ENCODE measurements at places on chromosomes 6 and 20.
A peak's percentile ranks its signal among the peaks of the same experiment; 100 is the strongest.

GRCh38 chr6:53344969-53345368 lies 3.8 kb downstream of the ELOVL5 start:
- DNase-seq, result no peak

- peak; percentile 25 for DNase-seq
These were observed 632 bp downstream of the PRKN start for GRCh38 chr6:162726947-162727321.

GRCh38 chr6:75691012-75691411 lies 58.0 kb upstream of the MYO6 start:
- no peak for DNase-seq

GRCh38 chr6:16240589-16241320 lies 2.4 kb downstream of the GMPR start:
- DNase-seq, result no peak

- no peak for DNase-seq
These were observed 12.2 kb upstream of the NRM start for GRCh38 chr6:30703011-30703410.

DNA sequence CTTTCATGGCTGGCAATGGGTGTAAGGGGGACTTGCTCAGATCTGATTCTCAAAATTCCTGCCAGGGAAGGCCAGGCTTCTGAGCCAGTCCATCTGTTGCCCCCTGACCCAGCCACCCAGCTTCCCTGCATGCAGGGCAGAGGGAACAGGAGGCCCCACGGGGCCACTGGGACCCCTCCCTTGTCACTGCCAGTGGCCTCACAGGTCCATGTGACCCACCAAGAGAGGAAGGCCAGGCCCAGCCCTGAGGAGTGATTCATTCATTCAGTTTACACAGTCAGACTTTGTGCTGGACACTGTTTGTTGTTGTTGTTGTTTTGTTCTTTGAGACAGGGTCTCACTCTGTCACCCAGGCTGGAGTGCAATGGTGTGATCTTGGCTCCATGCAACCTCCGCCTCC lies 39.5 kb downstream of the UBE2V1 start:
- DNase-seq, result no peak

GRCh38 chr20:12956303-12956702 lies 52.5 kb upstream of the SPTLC3 start:
- no peak for DNase-seq

- no peak for DNase-seq
These were observed 149.9 kb downstream of the RALGAPA2 start for GRCh38 chr20:20562507-20562906.

DNA sequence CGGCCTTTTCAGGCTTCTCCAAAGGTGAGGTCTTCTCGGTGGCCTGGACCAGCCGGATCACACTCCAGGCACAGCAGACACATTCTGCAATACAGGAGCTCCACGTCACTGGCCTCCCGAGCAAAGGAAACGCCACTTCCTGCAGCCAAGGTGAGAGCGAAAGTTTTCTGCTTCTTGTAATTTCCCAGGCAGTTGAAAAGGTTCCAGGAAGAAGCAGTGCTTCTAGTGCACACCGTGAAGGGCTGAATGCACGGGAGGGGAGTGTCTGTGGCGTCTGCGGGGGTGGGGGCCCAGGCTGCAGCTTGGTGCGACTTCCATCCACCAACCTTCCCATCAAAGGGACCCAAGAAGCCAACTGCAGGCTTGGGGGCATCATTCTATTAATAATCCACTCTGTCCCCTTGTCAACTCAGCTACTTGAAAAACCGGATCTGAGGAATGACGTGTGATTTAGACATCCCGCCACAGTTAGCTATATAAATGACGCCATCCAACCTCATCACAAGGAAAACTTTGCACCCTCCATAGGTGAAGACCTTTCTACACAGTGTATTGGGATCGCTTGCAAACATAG lies 61.1 kb downstream of the NFATC2 start:
- DNase-seq, result no peak

DNA sequence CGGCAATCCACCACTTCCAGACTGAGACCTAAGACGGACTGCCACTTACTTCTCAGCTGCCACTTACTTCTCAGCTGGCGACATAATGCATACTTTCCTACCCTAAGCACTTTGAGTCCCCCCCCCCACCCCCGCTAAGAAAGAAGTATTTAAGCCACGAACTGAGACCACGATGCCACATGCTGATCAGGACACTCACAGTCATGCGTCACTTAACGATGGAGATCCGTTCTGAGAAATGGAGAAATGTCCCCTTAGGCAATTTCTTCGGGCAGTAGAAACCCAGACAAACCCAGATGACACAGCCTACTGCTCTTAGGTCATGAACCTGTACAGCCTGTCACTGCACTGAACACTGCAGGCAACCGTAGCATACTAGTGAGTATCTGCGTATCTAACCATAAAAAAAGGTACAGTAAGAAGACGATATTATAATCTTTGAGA lies 690 bp downstream of the IFNGR1 start:
- peak; percentile 65 for DNase-seq

- no peak for DNase-seq
These were observed 320.5 kb downstream of the MMUT start for GRCh38 chr6:49142421-49143151.

DNA sequence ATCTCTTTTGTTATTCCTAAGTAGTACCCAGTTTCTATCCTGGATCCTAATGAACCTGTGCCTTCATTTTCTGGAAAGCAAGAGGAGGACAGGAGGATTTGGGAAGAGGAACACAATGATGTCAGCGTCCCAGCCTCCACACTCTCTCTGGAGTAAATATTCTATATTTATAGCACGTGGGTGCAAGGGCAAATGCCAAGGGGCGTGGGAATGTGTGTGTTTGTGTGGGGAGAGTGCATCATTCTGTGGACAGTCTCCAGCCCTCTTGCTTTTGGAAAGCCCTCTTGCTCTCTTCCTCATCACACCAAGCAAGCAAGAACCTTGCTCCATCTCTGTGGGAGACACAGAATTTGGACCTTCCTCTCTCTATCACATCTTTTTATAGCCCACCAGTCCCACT lies 103.2 kb upstream of the EMILIN3 start:
- DNase-seq, result no peak

GRCh38 chr6:146931214-146931613 lies 273.0 kb upstream of the STXBP5 start:
- DNase-seq, result no peak

DNA sequence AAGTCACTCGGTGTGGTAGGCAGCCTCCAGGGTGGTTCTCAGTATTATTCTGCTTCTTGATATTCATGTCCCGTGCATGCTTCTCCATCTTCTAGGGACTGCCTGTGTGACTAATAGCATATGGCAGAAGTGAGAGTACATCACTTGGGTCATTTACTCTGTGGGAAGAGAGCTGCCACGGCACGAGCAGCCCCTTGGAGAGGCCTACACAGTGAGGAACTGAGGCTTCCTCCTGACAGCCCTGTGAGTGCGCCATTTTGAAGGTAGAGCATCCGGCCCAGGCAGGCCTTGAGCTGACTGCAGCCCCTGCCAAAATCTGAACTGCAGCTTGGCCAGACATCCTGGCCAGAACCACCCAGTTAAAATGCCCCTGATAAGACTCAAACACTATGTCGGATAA lies 17.3 kb upstream of the MCUR1 start:
- DNase-seq, result no peak

DNA sequence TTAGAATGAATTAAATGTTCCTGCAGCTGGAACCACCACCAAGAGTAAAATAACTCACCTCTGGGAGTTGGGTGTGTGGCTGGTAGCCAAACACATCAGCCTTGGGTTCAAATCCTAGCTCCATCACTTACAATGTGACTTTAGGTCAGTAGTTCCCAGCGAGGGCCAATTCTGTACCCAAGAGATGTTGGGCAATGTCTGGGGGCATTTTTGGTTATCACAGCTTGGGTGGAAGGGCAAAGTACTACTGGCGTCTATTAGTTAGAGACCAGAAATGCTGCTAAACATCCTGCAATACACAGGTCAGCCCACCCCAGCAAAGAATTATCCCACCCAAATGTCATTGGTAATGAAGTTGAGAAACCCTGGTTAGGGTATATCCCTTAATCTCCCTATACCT lies 48.8 kb downstream of the SLC13A3 start:
- no peak for DNase-seq

GRCh38 chr6:8382434-8382833 lies 52.9 kb downstream of the SLC35B3 start:
- DNase-seq, result no peak

DNA sequence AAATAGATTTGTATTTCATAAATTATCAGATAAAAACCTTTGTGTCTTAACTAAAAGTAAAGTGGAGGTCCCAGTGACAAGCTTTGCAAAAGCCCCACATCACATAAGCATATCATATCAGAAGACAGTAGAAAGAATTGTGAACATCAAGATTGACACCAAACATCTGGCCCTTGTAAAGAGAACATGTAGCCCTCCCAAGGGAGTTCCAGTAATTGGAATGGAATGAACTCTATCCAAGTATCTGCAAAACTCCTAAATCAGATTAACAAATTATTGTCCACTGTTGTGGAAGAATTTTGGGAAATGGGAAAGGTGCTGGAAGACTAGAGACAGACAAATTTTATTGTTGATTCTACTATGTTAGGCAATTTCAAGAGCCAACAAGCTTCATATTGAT lies 268.8 kb downstream of the KCNQ5 start:
- no peak for DNase-seq

DNA sequence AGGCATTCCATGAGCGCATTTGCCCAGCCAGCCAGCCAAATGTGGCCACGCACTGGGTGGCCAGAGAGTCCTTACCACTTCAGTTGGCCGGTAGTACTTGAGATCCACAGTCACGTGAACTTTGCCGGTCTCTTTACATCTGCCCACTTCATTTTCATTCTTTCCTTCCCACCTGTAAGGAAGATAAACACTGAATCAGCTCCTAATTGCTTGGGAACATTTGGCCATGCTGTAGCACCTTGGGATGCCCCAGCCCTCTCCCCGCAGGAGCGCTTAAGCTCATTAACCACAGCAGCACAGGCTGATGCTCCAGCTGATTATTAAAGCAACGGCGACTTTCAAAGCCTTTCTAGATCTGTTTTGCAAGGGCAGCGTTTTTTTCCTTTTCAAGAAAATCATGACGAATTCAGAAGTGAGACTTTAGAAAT lies 116.6 kb downstream of the FOXC1 start:
- no peak for DNase-seq

DNA sequence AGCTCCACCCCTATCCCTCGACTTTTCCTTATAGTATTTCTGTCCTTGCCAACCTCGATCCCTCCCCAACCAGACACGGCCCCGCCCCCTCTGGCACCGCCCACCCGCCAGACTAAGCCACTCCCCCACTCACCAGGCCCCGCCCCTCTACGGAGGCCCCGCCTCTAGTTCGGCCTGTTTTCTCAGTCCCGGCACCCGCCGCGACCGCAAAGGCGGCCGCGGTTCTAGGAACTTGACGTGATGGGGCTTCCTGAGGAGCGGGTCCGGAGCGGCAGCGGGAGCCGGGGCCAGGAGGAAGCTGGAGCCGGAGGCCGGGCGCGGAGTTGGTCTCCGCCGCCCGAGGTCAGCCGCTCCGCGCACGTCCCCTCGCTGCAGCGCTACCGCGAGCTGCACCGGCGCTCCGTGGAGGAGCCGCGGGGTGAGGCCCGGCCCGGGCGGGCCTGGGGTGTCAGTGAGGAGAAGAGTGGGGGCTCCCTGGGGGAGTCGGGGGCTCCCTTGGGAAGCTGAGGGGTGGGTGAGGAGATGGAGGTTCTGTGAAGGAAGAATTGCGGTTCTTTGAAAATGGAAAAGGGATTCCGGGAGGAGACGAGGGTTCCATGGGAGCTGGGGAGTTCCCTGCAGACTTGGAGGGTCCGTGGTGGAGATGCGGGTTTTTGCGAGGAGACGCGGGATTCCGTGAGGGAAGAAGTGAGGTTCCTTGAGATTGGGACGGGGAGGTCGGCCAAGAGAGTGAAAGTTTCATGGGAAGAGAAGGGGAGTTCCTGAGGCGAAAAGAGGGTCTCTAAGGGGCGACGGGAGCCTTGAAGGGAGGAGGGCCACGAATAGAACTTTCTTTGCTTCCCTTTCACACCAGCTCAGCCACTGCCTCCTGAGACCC lies at the start of gene ACSS2:
Gene ACSS2, plus strand, starts transcription at position 207 of the 877 bp plus-strand sequence. Its CDS starts 34 bp downstream, at position 241.
- peak; percentile 99 for DNase-seq

- no peak for DNase-seq
These were observed 220.7 kb upstream of the DEFB112 start for GRCh38 chr6:50270415-50270814.
